Kasumi-1 (cell line): ENCODE measurements at places on chromosomes 6 and 20.
A peak's percentile ranks its signal among the peaks of the same experiment; 100 is the strongest.

- no peak for DNase-seq
Observed at GRCh38 chr20:47949230-47949629, 163.9 kb upstream of the SULF2 start.

DNA sequence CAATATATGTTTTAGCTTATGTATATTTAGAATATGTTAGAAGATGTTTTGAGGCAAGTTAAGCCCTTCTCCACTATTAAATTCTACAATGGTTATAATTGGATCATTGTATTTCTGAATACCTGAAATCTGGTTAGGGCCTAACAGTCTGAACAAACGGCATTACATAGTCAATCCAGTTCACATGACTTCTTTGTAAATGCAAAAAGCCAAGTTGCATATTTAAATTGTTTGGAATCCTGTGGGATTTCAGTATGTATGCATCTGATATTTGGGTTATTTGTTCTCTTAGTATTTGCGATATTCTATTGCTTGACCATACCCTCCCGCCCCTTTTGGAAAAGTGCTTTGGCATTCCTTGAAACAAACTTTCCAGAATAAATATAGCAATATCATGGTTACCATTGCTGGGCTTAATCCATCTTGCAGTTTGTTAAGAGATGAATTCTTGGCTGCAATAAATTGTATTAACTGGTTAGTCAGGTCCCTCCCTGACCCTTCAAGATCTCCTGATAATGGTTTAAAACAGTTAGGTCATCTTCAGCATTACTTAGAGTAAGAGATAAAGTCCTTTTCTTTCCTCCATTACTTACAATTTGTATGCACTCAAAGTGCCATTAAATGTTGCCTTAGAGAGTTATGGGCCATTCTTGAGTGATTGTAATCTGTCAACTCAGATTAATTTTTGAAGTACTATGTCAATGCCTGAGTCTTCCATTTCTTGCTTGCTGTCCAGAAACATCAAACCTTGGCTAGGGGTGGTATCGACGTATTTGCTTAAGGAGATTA is 36.5 kb downstream of the LRRC1 start:
- DNase-seq = no peak

GRCh38 chr6:20259316-20260049 is 47.2 kb upstream of the MBOAT1 start:
- no peak for DNase-seq

DNA sequence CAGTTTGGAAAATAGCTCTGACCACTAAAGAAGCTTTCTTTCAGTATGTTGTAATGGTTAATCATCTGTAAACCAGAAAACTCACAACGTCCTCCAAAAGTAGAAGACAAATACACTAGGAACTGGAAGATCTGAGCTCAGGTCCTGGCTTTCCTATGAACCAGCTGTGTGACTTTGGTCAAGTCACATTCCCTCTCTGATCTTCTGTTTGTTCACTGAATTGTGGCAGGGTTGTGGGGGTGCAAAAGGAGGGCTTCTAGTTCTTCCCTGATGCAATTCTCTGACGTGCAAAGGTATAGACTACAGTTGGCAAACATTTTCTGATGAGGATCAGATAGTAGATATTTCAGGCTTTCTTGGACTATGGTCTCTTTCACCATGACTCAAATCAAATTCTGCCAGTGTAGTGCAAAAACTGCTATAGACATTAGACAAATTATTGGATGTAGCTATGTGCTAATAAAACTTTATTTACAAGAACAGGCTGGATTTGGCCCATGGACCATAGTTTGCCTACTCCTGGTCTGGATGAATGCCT is 44.9 kb downstream of the ATXN1 start:
- no peak for DNase-seq

- no peak for DNase-seq
Observed at GRCh38 chr20:14406495-14406894, 69.1 kb upstream of the FLRT3 start.

GRCh38 chr20:8355453-8355852 is 223.4 kb downstream of the PLCB1 start:
- no peak for DNase-seq

DNA sequence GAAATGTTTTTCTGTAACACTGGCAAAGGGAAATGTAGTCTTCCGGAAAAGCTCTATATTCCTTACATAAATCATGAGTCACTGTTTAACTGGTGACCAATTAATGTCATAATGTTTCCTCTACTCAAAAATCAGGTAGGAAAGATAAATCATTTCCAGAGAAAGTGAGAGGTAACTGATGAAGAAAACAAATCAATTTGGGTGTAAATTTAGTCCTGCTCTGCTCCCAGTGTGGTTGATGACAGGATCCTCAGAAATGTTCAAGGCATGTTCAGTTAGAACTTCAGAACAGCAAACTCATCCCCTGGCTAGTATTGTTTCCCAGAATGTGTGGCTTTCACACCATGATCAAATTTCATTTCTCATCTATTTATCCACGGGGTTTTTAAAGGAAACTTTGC is 38.8 kb upstream of the SPACA1 start:
- DNase-seq = no peak

DNA sequence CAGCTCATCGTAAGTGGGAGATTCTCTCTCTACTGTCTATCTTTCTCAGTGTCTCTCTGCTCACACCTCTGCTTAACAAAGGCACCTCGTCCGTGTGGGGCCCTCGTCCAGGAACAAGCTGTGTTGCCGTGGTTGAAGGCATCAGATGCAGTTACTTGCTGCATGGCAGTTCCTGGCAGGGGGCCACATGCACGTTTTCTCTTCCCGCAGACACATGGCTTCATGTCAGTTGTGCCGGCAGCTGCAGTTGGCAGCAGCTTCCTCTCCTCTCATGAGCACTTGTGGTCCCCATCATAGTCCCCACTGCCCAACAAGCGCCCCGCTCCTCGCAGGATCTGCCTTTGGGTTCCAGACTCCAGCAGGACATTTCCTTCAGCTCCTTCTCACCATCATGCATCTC is 7.1 kb upstream of the AFDN start:
- no peak for DNase-seq

DNA sequence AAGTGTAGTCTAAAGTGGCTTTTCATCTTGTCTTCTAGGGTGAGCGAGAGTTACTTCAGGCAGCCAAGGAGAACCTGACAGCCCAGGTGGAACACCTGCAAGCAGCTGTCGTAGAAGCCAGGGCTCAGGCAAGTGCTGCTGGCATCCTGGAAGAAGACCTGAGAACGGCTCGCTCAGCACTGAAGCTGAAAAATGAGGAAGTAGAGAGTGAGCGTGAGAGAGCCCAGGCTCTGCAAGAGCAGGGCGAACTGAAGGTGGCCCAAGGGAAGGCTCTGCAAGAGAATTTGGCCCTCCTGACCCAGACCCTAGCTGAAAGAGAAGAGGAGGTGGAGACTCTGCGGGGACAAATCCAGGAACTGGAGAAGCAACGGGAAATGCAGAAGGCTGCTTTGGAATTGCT is 27.1 kb downstream of the C20orf173 start:
- DNase-seq = peak; percentile 84

DNA sequence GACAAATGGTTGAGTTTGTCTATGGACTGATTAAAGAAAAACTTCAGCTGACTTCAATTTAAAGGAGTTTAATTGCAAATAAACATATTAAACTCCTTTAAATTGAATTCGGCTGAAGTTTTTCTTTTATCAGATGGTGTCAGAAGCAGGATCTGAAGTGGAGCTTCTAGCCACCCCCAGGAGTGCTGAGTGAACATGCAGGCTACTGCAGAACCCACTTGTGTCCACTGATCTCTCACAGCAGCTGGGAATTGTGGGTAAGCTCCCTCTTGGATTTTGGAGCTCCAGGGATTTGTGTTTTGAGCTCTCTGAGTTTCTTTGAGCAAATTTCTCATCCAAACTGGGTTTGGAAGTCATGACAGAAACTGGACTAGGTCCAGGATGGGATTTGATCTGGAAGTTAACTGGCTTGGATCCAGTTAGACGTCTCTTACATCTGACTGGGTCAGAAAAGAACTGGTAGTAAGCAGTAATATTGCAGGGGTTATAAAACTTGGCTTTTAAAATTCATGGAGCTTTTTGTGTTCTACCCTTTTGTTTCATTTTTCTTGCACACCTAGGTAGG is 95.8 kb upstream of the UST start:
- DNase-seq = no peak
